Pancreas (tissue), 10 donors: ENCODE measurements at places on chromosomes 6 and 20. TPM values are rescaled to one million over a fixed set of nuclear protein-coding genes. Genes with fewer than 3 reads are reported as not detected.

GRCh38 chr20:31681769-31682168 lies 40.9 kb downstream of the BCL2L1 start:
- no peak for DNase-seq

GRCh38 chr6:159117046-159117445 lies 52.2 kb upstream of the FNDC1 start:
- no peak for DNase-seq

DNA sequence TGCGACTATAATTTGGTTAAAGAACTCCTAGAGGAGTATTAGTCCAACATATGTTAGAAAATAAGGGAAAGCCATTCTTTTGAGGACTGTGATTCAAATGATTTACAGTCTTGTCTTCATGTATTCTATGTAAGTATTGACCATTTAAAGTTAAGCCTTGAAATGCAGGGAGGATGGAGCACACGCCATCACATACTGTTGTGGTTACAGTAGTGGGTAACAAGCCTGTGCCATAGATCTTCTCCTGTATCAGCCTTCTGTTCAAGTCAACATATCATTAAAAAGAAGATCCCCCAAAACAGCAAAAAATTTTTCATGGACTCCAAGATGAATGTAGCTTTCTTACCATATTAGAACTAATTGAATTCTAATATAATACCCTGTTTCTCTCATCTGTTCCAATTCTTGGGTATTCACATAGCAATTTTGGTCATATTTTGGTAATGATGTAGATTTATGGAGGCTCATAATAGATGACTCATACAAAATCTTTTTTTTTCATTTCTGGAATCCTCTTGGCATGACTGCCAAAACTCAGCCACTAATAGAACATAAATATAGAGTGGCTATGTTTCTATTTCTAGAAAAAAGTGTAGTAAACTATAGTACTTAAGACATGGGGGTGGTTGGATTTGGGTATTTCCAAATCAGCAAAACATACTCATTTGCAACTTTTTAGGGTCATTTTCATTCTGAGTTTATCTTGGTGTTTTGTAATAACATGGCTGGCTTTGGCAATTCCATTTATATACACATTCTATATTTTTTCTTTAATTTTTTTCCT lies 413.5 kb downstream of the BCKDHB start:
- no peak for DNase-seq

DNA sequence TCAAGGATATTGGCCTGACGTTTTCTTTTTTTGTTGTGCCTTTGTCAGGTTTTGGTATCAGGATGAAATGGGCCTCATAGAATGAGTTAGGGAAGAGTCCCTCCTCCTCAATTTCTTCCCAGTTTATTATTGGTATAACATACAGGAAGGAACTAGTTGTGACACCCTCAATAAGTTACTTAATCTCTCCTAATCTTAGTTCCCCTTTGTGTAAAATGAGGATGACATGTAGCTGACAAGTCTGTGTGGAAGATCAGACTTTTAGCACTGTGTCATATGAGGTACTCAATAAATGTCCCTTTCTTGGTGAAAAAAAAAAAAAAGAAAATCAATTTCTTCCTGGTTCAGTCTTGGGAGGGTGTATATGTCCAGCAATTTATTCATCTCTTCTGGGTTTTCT lies 155.8 kb downstream of the PDE7B start:
- no peak for DNase-seq

DNA sequence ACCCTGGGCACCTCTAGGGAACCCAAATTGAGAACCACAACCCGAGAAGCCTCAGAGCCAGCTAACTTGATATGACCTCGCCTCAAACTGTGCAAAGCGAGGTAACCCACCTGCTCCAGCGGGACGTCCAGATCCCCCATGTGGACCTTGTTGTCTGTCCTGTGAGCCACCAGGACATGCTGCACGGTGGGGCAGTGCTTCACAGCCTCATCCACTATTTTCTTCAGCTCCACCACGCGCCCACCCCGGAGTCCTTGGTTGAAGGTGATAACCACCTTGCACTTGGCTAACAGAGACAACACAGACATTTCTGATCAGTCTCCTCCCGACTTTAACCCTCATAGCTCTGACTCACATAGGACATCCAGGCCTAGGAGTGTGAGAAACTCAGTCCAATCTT lies 30.8 kb upstream of the APMAP start:
- peak; percentile 12 for DNase-seq

GRCh38 chr6:3755637-3756545 lies 4.4 kb upstream of the PXDC1 start:
- DNase-seq: no peak

- DNase-seq: no peak
Observed at GRCh38 chr20:33833333-33833732, 22.2 kb downstream of the CHMP4B start.

DNA sequence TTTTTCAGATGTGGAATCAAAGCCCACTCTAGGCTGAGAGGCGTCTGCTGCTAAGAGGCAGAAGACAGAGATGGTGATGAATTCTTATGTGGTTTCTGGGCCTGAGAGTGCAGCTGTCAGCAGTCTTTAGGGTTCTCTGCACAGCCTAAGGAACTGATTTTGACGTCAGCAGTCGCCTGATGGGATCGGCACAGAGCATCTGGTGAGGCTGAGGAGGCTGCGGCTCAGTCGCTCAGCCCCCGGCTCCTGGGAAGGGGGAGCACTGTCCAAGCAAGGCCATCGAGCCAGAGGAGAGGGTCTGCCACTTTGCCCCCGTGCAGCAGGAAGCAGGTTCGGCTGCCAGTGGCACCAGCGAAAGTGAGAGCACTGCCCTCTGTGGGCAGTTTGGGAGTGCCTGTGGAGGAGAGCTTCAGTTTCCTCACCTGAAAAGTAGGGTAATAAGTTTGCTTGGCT lies 92.5 kb downstream of the TCP11 start:
- DNase-seq: no peak

- no peak for DNase-seq
Observed at GRCh38 chr20:17674722-17675518, 7.1 kb downstream of the RRBP1 start.

DNA sequence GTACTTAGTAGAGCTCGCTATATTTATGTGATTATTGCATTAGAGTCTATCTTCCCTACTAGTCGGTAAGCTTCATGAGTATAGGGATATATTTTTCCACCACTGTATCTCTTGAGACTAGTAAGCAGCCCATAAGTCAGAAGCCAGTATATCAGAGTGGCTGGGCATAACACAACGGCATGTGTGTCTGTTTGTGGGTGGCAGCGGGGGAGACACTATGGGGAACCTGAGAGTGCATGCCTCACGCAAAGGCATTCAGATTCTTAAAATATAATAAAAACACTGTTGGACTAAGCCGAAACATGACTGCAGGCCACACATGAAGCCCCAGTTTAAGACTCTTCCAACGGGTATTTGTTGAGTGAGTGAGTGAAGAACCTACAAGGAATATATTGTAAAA lies 8.0 kb downstream of the KCNS1 start:
- no peak for DNase-seq

- DNase-seq: no peak
Observed at GRCh38 chr20:44768854-44769480, 23.3 kb downstream of the KCNK15 start.

GRCh38 chr6:88456221-88456859 lies 290.2 kb upstream of the CNR1 start:
- DNase-seq: no peak

GRCh38 chr20:56469077-56469449 lies 636 bp downstream of the RTF2 start:
- DNase-seq: no peak

DNA sequence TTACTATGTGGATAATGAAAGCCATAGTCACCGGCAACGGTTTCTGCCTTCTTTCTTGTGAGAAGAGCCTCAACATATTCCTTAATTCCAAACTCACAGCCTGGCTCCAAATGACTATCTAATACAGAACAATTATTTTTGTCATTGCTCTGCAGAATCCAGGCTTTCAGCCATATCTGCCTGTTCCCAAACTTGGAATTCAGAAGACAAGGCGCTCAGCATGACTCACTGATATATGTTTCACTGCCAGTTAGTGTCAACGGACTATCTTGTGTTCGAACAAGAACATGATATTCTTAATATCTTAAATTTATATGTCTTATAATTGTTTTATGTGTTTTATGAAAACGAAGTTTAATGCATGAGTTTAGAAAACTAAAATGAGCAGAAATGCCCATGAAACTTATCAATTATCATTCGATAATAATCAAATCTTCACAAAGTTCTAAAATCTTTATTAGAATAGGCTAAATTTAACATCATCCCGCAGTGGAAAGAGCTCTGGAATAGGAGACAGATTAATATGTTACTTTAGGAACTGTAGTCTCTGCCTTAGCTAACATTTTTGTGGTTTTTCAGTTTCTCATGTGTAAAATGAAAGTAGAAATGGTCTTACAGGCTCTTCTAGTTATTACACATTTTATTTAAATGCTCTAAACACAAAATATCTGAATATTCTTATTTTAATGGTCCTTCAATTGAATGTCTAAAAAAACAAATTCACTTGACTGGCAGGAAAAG lies 669.3 kb upstream of the GJE1 start:
- DNase-seq: no peak

DNA sequence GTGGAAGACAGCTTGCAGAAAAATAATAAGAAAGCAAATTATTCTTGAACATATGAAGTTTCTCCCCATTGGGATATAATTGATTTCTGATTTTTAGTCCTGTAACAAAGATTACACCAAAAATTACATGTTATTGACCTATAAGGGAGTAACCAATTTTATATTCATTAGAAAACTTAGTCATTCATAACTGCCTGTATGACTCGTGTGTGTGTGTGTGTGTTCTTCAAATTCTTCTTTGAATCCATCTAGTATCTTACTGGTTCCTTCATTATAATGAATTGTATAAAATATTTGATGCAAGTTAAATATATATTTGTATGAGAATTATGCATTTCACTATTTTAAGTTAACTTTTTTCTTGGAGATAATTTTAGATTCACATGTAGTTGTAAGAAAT lies 310.4 kb downstream of the HAO1 start:
- DNase-seq: no peak

DNA sequence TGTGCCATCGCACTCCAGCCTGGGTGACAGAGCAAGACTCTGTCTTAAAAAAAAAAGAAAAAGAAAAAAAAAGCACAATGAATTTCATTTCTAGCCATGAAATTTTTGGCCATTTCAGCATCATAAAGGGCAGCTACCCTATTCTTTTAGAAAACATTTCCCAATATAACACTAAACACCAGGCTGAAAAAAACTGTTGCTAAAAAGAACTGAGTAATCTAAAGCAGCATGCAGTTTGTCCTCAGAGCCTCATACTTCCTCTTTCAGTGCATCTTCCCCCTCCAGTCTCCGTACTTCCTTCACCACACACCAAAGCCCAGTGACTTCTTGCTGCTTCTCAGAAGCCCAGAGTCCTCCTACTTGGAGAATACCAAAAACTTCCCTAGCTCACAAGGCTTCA lies 5.6 kb upstream of the IFNGR1 start:
- DNase-seq: no peak

- DNase-seq: no peak
Observed at GRCh38 chr20:37741570-37741969, 47.7 kb downstream of the CTNNBL1 start.

DNA sequence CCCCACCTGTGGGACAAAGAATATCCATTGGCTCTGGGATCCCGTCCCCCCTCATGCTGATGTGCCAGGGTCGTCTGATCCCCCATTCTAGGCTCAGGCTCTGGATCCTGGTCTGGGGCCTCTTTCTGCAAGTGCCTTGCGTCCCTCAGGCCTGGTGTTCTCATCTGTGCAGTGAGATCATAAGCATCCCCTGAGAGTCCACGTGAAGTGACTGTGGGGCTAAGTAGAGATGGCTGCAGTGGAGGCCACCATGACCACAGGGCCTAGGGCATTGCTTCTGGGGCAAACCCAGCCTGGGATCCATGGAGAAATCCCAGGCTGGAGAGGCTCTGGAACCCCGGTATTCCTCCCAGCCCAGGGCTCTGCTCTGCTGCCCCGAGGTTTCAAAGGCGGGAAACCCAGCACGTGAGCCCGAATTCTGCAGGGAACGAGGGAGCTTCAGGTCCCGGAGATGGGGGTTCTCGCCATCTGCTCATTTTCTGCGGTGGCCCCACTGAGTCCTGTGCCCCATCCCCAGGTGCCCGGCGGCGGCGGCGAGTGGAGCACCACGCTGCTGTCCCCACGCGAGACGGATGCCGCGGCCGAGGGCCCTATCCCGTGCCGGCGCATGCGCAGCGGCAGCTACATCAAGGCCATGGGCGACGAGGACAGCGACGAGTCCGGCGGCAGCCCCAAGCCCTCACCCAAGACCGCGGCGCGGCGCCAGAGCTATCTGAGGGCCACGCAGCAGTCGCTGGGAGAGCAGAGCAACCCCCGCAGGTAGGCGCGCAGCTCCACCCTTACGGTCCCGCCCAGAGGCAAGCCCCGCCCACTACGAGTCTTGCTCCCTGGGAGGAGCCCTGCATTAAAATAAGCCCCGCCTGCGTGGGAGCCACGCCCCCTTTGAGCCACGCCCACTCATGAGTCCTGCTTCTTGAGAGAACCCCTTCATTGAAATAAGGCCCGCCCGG lies 105.5 kb upstream of the MYL9 start:
- peak; percentile 92 for DNase-seq

GRCh38 chr6:124879992-124880355 lies 82.3 kb upstream of the RNF217 start:
- no peak for DNase-seq

DNA sequence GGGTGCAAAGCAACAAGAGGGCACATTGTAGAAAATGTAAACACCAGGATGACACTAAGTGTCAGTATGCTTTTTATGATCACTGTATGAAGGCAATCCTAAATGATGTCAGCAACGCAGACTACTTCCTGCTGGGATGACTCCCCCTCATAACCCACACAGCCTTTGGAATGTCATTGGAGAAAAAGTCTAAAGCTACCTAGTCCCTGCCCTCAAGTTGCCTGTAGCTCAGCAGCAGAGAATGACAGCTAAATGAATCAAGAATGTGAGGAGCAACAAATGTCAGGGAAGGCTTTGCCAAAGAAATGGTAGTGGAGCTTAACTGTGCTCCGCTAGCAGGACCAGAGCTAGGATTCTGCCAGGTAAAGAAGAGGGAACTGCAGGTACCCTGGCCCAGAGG lies 555.6 kb downstream of the CD83 start:
- no peak for DNase-seq

Gene PROKR2
- total RNA-seq: not detected

Gene DLL1
- total RNA-seq: 19.6 TPM

Gene OR12D3
- not detected for total RNA-seq

Gene ZFP57
- 0.12 TPM for total RNA-seq

Gene MEI4
- total RNA-seq: 0.58 TPM

Gene TUBB2B
- total RNA-seq: 1.9 TPM

Gene NECAB3
- total RNA-seq: 19.7 TPM

Gene BYSL
- total RNA-seq: 4.7 TPM

Gene POPDC3
- not detected for total RNA-seq

Gene GSTA3
- total RNA-seq: not detected

Gene ZC2HC1B
- not detected for total RNA-seq

Gene FAM229B
- total RNA-seq: 8.9 TPM

Gene LGSN
- total RNA-seq: 0.22 TPM

Gene PLCB4
- total RNA-seq: 2.9 TPM

Gene LY6G6F
- total RNA-seq: not detected
